CD4-positive, alpha-beta memory T cell (primary cell): ENCODE measurements at places on chromosomes 16 and 17. TPM values are rescaled to one million over a fixed set of nuclear protein-coding genes. Genes with fewer than 3 reads are reported as not detected.

KRTAP3-2 gene
- total RNA-seq, result not detected

KCTD11 gene
- 4.3 TPM for total RNA-seq

HEATR9 gene
- 2.6 TPM for total RNA-seq

YBX2 gene
- 0.26 TPM for total RNA-seq

ORAI3 gene
- 22.0 TPM for total RNA-seq

KCTD19 gene
- total RNA-seq, result not detected

NOXO1 gene
- 0.47 TPM for total RNA-seq

STX1B gene
- total RNA-seq, result 2.4 TPM

ADGRG3 gene
- not detected for total RNA-seq

GFER gene
- total RNA-seq, result 22.6 TPM

ST6GALNAC1 gene
- total RNA-seq, result 12.7 TPM

CDRT15L2 gene
- total RNA-seq, result not detected

PHLPP2 gene
- total RNA-seq, result 9.8 TPM

APOBR gene
- total RNA-seq, result 9.9 TPM

PRR35 gene
- total RNA-seq, result not detected

ASB16 gene
- total RNA-seq, result not detected

TP53TG3C gene
- not detected for total RNA-seq

CDRT4 gene
- total RNA-seq, result 17.3 TPM

KRTAP9-2 gene
- not detected for total RNA-seq
